ENCODE measurements at places on chromosomes 2 and 18. TPM values are rescaled to one million over a fixed set of nuclear protein-coding genes. Genes with fewer than 3 reads are reported as not detected.
A peak's percentile ranks its signal among the peaks of the same experiment; 100 is the strongest.

The FAM98A gene
- total RNA-seq = 40.1 TPM

The MRPL44 gene
- total RNA-seq = 43.7 TPM

GRCh38 chr2:235674146-235674545 lies 180.3 kb downstream of the AGAP1 start:
- no peak for DNase-seq

DNA sequence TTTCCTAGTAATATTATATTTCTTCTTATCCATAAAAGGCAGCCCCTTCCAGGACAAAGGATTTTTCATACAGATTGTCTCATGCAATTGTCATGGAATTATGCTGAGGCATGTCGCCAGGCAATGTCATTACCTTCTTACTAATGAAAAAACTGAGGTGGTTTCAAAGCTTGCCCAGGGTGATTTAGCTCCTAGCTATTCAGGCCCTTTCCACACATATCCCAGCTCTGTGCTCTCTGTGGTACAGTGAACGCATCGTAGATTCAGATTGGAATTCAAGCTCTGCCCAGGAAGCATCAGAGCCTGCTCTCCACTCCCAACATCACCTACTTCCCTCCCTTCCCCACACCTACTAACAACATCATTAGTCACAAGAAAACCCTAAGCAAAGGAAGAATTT lies 60.1 kb downstream of the ATP8B1 start:
- no peak for DNase-seq

DNA sequence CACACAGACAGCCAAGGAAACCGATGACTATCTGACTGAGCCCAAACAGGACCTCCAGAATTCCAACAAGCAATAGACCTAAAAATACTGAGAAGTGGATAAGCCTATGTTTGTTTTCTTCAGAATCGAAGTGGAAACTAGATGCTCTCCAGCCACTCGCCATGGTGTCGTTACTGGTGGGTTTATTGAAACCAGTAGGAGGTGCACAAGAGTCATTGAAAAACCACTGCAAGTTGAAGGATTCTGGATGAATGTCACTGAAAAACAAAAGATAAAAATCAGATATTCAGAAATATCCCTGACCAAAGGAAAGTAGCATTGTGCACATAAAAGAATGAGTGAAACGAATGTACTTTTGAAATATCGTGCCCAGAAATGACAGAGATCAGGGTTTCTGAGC lies 15.3 kb downstream of the TM4SF20 start:
- DNase-seq = no peak

GRCh38 chr2:109368798-109369197 lies 239.8 kb downstream of the SH3RF3 start:
- DNase-seq = peak; percentile 47

GRCh38 chr2:136796339-136796738 lies 31.0 kb downstream of the THSD7B start:
- no peak for DNase-seq

DNA sequence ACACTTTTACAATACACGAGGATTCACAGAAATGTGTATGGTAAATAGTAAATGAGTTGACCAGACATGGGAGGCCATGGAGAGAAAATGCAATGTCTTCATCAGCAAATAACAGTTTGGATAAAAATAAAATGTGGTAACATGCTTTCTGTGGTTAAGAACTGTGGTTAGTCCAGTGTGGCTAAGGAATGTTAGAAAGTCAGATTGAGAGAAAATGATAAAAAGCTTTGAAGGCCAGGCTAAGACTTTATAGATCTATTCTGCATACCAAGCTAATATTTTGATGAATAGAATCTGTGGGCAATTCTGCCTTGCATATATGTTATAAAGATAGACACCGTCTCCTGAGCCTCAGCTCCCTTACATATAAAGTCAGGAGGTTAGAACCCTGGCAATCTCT lies 215.9 kb downstream of the SOX11 start:
- no peak for DNase-seq

Measured in right atrium auricular region (tissue), 2 donors.